Stromal cell of bone marrow (primary cell): ENCODE measurements at places on chromosomes 11 and 22.
A peak's percentile ranks its signal among the peaks of the same experiment; 100 is the strongest.

- DNase-seq = no peak
These were observed 8.9 kb upstream of the APOBEC3G start for GRCh38 chr22:39068033-39068785.

DNA sequence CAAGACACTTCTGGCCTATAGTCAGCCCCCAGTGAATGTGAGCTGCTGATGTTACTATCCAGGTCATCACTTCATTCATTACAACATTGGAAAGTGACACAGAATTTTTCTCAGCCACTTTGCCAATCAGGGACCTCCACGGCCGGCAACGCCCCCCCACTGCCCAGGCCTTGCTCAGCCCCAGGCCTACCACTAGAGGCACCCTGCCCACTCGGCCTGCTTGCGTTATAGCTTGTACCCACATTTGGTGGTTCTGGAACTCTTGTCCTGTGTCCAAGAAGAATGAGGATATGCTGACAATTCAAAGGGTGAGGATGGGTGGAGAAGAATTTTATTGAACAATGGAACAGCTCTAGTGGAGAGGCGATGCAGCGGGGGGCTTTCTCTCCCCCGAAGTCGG lies 96.2 kb downstream of the TSPAN18 start:
- no peak for DNase-seq

DNA sequence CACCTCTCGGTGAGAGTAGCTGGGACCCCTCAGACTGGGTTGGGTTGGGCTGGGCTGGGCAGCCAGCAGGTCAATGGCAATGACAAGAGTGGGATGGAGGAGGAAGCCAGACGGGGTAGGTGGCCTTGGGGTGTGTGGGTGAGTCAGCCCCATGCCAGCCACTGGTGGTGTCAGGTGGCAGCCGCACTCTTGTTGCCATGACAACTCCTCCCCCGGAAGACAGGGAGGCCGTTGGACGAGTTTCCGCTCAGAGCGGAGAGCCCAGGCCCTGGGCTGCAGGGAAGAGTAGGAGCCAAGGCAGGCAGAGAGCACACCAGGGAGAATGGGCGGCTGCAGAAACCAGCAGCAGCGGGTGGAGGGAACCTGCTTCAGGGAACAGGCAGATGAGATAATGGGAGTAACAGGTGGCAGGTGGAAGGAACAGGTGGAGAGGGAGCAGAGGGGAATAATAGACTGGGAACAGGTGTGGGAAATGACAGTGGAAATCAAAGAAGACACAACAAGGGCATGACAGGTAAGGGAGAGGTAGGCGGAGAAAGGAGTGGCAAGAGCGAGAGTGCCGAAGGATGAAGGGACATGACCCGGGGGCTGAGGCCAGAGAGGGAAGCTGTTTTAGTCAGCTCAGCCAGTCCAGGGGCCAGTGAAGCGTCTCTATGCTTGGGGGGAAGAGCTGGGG lies 8.7 kb downstream of the SPTBN2 start:
- peak; percentile 9 for DNase-seq

GRCh38 chr11:104254347-104254746 lies 90.4 kb upstream of the PDGFD start:
- no peak for DNase-seq

- DNase-seq = peak; percentile 11
These were observed 667 bp downstream of the RAB6A start for GRCh38 chr11:73760135-73760678.

DNA sequence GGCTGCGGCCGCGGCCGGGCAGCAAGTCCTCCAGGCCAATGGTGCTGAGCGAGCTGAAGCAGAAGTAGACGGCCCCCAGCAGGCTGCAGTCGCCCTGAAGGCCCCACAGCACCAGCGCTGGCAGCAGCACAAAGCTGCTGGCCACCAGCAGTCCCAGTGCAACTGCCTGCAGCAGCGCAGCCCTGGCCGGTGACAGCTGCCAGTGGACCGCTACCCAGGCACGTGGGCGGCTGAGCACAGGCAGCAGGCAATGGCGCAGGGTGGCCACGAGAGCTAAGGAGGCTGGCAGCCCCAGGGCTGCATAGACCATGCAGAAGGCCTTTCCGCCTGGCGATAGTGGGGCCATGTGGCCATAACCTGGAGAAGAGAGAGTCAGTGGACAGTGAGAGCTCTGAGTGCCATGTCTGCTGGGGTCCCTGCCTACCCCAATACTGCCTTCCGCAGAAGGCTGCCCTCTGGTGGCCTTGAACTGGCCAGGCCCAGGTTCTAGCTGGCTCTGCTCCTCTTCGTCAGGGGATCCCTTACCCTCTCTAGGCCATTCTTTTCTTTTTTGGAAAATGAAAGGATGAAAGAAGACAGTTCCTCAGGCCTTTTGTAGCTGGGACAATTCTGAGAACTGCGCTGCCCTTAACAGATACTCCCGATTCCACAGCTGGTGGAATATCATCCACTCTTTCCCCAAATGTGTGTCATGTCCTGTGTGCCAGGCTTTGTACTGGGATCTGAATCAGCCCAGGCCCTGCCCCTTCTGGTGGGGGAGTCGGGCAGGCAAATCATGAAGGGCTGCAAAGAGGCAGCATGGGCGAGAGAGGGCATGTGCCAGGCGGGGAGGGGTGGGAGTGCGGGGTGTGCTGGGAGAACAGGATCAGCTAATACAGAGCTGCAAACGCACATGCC lies 1.8 kb downstream of the KCNK7 start:
- DNase-seq = no peak

DNA sequence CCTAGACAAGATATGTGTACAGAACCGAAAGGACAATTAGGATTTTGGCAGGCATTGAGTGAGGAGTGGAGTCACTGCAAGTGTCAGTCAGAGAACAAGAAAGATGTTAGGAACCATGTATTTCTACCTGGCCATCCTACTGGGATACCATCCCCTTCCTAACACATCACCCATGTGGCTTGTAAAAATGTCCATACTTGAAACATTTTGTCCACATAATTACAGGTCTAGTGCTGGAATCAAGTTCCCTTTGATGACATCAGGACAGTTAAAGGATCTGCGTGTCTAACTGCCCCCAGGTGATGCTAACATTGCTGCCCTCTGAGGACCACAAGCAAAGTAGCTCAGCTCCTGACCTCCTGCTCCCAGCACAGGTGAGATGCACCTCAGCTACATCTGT lies 31.9 kb upstream of the GGTLC2 start:
- DNase-seq = no peak

GRCh38 chr11:19872512-19873145 lies 160.0 kb downstream of the NAV2 start:
- no peak for DNase-seq

- DNase-seq = no peak
These were observed 19.9 kb downstream of the CD44 start for GRCh38 chr11:35158701-35159510.

DNA sequence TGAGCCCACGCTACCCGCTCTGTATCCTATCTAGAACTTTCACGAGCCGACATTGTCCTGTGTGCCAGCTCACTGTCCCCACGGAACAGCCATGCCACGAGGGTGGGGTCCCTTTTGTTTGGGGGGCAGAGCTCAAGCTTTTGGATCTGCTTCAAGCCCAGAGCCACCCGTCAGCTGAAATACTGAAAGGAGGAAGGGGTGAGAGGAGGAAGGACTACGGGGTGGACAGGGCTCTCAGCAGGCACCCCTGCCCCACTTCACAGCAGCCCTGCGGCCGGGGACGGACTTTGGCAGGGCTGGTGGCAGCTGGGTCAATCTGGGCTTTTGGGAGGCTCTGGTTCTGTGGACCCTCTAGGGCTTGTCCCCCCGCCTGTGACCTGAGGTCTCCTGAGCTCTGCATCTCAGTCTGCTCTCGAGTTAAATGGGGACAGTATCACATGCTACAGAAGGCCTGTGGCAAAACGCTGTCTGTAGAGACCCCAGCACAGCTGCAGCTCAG lies 30.0 kb upstream of the MUC5AC start:
- DNase-seq = no peak

DNA sequence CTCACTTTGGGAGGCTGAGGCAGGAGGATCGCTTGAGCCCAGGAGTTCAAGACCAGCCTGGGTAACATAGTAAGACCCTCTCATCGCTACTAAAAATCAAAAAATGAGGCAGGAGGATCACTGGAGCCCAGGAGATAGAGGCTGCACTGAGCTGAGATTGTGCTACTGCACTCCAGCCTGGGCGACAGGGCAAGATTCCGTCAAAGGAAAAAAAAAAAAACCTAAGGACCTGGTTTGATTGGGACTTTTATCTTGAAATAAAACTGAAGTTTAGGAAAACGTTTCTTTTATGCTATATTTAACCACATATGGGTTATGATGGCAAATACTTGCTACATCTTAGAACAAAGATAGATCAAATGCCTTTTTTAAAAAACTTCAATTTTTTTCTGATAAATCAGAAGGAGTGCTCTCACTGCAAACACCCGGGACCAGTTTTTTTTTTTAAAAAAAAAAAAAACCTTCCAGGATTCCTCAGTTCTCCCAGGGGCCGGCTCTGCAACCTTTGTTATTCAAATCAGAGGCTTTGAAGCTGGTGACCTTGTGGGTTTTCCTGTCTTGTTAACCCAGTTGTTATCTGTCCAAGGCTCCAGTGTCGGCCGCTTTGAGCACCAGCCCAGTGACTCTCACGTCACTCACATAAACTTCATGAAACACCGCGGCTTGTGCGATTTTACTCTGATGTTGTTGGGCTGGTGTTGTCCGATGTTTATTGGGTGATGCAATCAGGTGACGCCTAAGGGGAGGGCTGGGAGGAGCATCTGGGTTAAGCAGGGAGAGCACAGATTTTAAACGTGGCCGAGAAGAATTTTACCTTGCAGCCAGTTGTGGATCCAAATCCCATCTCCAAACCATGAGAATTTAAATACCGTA lies 24.7 kb upstream of the SLC22A12 start:
- peak; percentile 53 for DNase-seq

- no peak for DNase-seq
These were observed 9.5 kb upstream of the SUSD2 start for GRCh38 chr22:24171822-24172221.

DNA sequence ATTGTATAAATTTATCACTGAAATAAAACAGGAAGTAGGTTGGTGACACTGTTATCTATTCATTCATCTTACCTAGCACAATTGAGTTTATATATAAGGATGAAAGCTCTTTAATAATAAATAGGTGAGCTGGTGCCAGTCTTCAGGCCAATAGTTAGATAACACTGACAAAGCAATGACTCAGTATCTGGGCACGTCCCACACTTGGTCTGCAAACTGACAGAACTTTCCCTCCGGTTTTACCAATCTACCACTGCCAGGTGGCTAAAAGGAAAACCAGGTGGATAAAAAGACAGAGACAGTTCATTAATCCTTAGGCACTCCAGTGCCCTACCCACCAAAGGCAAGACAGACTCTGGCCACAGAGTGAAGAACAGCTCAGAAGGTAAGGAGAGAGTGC lies 17.6 kb downstream of the DDB1 start:
- DNase-seq = no peak

DNA sequence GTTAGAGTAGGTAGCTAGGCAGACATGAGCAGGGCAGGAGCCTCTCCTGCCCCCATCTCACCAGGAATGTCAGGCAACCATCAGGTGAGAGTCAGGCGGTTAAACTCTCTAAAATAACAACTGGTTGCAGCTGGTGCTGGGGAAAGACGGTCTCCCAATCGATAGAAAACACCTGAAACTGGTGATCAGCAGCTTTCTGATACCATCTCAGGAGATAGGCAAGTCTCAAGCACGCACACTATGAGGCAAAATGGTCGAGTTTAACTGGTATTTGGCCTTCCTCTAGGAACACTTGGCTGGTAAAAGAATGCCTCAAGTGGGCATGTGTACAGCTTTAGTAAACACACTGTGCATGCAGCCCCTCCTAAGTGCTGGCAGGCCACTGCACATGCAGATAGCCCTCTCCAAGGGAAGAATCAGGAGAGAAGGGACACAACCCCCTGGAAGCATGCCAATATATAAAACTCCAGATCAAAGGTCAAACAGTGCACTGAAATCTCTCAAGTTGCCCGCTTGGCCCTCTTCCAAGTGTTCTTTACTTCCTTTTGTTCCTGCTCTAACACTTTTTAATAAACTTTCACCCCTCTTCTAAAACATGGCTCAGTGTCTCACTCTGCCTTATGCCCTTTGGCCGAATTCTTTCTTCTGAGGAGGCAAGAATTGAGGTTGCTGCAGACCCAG lies 88.7 kb downstream of the USP35 start:
- DNase-seq = no peak

GRCh38 chr11:111462329-111462728 lies 49.9 kb downstream of the BTG4 start:
- DNase-seq = no peak

DNA sequence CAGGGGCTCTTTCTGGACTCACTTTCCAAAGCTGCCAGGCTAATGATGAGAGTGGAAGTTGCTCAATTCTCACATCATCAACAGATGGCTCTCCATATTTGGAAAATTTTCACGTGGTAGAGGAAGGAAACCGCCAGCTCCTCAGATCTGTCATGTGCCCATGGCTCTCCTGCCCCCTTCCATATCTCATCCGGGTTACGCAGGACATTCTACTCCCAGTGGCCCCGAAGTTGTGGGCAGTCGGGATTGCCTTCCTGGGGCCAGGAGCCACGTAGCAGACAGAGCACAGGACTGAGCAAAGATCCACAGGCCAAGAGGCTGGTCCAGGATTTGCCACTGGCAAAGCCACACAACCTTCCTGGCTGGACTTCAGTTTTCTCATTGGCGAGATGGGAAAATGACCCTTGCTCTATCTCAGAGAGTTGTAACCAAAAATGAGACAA lies 38.8 kb downstream of the RPUSD4 start:
- DNase-seq = peak; percentile 45

DNA sequence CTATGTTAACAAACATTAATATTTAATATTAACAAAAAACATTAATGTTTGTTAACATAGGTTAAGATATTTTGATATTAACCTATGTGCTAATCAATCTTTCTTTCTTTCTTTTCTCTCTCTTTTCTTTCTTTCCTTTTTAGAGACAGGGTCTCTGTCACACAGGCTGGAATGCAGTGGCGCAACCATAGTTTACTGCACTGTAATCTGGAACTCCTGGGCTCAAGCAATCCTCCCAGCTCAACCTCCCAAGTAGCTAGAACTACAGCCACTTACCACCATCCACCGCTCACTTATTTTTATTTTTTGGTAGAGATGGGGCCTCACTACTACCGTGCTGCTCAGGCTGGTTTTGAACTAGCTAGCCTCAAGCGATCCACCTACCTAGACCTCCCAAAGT lies 13.2 kb downstream of the SIK3 start:
- DNase-seq = no peak

DNA sequence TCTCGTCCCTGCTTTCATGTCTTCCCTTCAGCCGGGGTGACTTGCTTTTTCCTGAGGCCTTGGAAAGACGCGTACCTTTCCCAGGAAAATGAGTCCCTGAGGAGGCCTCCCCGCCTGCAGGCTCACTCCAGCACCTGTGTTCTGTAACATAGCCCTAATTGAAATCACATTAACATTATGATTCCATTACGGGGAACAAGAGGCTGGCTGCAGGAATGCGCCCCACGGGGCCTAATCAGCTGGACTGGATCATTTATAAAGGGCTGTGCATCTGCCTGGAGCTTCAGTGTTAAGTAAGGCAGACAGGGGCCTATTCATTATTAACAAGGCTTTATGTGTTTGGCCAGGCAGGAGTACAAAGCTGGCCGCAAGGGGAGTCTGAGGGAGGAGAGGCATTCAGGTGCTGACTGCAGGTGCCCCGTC lies 41.9 kb upstream of the TSPAN18 start:
- no peak for DNase-seq
